ENCODE measurements at places on chromosomes 2 and 18.

GRCh38 chr18:26631135-26631534 is 82.8 kb upstream of the KCTD1 start:
- DNase-seq = no peak

GRCh38 chr2:134706587-134707329 is 12.0 kb downstream of the TMEM163 start:
- DNase-seq = no peak

DNA sequence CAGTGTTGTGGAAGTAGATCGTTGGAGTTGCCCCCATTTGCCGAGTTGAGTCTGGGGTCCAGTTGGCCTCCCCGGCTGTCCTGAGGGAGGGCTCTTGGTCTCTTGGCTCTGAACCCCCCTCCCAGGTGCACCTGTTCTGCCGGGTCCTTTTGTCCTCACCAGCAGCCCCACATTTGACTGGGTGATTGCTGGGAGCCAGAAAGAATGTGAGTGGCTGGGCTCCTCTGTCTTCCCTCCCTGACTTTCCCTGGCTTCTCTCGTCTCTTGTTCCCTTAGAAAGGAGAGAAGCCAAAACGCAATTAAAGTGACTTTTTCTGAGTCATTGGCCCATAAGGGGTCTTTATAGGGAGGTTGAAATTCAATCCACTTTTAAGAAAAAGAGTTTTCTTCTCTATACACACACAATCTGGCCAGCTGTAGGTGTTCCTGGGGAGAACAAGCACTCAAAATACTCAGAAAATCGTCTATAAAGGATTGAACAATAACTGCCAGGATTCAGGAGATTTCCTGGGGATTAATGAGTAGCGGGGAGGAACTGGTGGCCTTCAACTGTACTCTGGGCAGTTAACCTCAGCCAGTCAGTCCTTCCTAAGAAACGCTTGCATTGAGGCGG is 131.0 kb downstream of the TMEM182 start:
- no peak for DNase-seq

- DNase-seq = no peak
These were observed 7.6 kb downstream of the CYP26B1 start for GRCh38 chr2:72139874-72140620.

- DNase-seq = no peak
These were observed 2.5 kb downstream of the RTN4 start for GRCh38 chr2:55047677-55048299.
